ENCODE measurements at places on chromosomes 6 and 20.

DNA sequence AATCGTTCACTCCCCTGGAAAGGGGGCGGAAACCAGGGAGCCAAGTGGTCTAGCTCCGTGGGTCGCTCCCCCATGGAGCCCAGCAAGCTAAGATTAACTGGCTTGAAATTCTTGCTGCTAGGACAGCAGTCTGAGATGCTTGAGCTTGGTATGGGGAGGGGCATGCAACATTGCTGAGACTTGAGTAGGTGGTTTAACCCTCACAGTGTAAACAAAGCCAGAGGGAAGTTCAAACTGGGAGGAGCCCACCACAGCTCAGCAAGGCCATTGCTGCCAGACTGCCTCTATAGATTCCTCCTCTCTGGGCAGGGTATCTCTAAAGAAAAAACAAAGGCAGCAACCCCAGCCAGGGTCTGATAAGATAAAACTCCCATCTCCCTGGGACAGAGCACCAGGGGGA is 43.2 kb downstream of the COL21A1 start:
- no peak for DNase-seq

GRCh38 chr6:25481267-25481666 is 170.7 kb upstream of the SCGN start:
- no peak for DNase-seq

GRCh38 chr6:11899645-11900044 is 112.5 kb upstream of the HIVEP1 start:
- DNase-seq: no peak

DNA sequence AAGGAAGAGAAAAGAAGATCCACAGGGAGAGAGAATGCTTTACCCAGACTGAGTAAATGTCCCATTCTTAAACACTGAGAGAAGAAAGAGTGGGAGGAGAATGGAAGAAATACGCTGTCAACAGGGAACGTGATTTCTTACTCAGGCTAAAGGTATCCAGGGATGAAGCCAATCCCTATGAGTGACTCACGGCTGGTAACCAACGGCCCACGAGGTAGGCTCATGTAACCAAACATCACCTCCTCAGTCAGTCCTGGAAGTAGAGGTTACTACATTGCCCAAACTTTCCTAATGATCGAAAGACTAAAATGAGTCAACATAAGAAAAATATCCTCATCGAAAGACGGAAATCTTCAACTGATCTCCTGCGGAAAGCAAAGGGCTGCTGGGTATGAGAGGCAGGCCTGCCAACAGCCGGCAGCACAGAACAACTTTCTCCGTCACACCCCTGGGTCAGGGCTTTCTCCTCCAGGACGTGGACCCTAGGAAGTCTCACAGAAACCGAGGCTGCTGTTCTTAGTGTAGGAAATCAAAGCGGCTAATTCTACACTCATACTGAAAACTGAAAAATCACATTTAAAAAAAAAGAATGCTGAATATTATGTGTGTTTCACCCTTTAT is 292.6 kb downstream of the GMDS start:
- no peak for DNase-seq

- DNase-seq: no peak
Observed at GRCh38 chr20:21512634-21513180, 1.2 kb downstream of the NKX2-2 start.

- no peak for DNase-seq
Observed at GRCh38 chr6:20021795-20022194, 184.6 kb downstream of the ID4 start.

DNA sequence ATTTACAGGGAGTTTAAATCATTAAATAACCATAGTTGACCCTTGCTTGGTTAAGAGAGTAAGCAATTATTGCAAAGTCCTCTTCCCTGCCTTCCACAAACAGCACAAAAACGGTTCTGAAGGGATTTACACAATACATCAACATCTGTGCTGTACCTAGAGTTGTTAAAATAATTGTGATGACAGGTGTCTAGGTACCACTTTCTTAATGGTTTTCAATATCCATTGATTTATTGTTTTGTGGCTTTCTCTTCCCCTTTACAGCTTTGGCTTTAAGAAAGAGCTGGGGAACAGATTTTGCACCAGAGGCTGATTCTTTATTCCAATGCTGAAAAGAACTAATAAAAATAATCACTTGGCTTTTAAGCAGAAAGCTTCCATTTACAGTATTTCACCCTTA is 598 bp upstream of the SOX4 start:
- no peak for DNase-seq

GRCh38 chr6:157610451-157610999 is 212.5 kb upstream of the SNX9 start:
- DNase-seq: no peak
